ENCODE measurements at places on chromosomes 7 and 10.

DNA sequence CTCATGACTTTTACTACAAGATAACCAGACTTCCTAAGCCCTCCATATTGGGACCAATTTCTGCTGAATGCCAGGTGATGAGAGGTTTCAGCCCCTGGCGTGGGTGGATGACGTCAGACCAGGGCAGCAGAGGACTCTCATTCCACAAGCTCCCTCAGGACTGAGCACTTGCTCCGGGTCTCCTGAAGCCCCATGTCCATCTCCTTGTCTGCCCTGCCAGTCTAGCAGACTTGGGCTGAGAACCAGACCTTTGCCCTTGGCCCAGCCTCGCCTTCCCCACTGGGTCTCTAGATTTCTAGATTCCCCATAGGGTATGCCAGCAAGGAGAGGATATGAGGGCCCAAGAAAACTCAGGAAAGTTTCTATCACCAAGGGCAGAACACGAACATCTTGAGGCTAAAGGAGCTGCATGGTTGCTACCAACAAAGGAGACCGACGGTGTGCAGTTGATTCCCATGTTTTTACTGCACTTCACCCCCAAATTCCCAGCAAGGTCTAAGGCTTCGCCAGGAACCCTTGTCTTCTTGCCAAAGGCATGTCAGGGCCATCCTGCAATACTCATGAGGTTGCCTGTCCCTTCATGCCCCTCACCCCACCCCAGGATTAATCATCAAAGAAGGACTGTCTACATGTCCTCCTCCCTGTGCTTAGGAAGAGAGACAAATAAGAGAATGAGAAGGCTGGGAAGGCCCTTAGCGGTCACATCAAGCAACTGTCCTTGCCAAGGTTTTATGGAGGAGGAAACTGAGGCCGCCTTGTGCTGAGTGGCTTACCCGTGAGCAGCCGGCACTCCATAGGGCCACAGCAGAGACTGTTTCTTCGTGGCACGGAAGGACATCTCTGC, 96.5 kb upstream of the MACROH2A2 start:
- DNase-seq: no peak
- no peak overlapping the region for H3K27ac ChIP-seq
- H3K27me3 ChIP-seq: peaks cover 6% of the 10 kb centered on the region
- H3K36me3 ChIP-seq: no peaks in the 10 kb centered on the region
- no peaks in the 10 kb centered on the region for H3K4me1 ChIP-seq
- H3K4me3 ChIP-seq: no peak overlapping the region

DNA sequence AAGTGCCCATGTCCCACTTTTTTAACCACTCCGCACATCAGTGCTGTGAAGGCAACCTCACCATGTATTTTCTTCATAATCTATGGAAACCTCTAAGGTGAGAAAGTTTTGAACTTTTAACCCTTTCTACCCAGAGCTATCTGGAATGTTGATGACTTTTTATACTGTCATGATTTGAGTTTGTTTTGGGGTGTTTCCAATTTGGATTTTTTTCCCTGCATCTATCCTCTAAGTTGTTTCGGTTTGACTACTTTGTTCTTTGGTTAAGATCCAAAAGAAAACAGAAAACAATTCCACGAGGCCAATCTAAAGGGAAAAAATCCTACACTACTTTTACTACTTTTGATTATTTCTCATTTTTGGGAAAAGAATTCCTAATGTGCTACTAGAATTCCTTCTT, 279.7 kb downstream of the USP6NL start:
- H3K4me1 ChIP-seq: peaks cover 37% of the 10 kb centered on the region
- H3K4me3 ChIP-seq: no peak overlapping the region
- no peak for DNase-seq

DNA sequence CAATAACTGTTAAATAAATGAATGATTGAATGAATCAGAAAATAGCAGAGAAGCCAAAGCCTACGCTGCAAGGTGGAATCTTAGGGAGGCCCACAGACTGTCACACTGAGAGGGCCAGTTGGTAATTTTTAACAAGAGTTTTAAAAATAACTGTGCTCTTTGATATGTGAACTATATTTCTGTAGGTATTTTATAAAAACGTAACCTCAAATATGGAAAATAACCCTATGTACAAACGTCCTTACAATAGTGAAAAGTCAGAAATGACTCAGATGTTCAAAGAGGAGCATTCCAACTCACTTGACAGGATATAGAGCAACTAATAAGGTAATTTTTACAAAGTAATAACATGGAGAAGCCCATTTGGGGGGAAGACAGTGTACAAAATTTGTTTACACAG, 18.9 kb upstream of the TMEM273 start:
- peaks cover 41% of the 10 kb centered on the region for H3K27me3 ChIP-seq
- no peaks in the 10 kb centered on the region for H3K36me3 ChIP-seq
- H3K4me1 ChIP-seq: peaks cover under 1% of the 10 kb centered on the region
- H3K27ac ChIP-seq: no peak overlapping the region
- no peak for DNase-seq
- no peak overlapping the region for H3K4me3 ChIP-seq

GRCh38 chr10:490891-491571, 198.4 kb downstream of the DIP2C start:
- DNase-seq: no peak
- no peaks in the 10 kb centered on the region for H3K36me3 ChIP-seq
- no peaks in the 10 kb centered on the region for H3K4me1 ChIP-seq
- H3K27me3 ChIP-seq: peaks cover 10% of the 10 kb centered on the region
- H3K27ac ChIP-seq: no peak overlapping the region

All from activated CD4-positive, alpha-beta T cell treated with anti-CD3 and anti-CD28 coated beads, Interleukin-2, amount 10 ng/mL, durations not matched to agents 24 days and 14 days (primary cell).